Activated gamma-delta T cell (primary cell): ENCODE measurements at places on chromosomes 5 and 9.

GRCh38 chr9:4638968-4639367 lies 23.1 kb upstream of the PLPP6 start:
- DNase-seq = no peak

GRCh38 chr5:55600497-55601203 lies 65.9 kb upstream of the PLPP1 start:
- no peak for DNase-seq

- DNase-seq = no peak
Observed at GRCh38 chr5:170327168-170327567, 29.6 kb upstream of the LCP2 start.

GRCh38 chr9:107348836-107349235 lies 65.8 kb downstream of the RAD23B start:
- no peak for DNase-seq

DNA sequence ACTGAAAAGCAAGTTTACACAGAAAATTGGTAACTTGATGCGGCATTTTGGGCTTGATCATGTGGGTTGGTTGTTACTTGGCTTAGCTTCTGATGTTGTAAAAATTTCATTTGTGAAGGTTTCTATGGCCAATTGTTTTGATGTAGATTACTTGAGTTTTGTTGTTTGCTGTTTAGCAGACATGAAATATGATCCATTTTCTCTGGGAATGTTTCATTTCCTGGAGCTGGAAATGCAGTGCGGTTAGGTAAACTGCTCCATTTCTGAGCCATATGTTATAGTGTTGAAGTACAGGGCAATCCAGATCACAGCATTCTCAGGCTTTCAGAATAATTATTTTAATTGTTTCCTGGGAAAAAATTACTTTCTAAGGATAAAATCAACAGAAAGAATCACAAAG lies 396.9 kb downstream of the ENC1 start:
- DNase-seq = no peak
